ENCODE measurements at places on chromosomes 11 and 22.
A peak's percentile ranks its signal among the peaks of the same experiment; 100 is the strongest.

DNA sequence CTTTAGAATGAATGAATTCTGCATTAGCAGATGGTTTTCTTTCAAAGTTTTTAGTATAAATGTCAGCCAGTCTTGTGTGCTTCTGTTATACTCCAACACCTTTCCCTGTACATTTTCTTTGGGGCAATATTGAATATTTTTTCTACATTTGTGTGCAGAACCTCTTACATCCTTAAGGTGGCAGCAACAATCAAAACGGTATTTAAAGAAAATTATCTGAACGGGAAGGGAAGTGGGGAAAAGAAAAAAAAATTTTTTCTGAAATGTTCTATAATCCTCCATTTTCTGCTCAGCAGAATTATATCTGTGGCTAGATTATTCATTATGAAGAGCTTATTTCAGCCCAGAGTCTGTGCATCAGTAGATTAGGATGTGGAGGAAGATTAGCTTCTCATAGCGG lies 347.3 kb upstream of the RAG2 start:
- H3K27me3 ChIP-seq = peaks cover 15% of the 10 kb centered on the region
- H3K27ac ChIP-seq = no peak overlapping the region
- peaks cover 52% of the 10 kb centered on the region for H3K36me3 ChIP-seq
- DNase-seq = no peak
- H3K4me1 ChIP-seq = no peaks in the 10 kb centered on the region

- no peaks in the 10 kb centered on the region for H3K36me3 ChIP-seq
- H3K27me3 ChIP-seq = no peaks in the 10 kb centered on the region
- H3K27ac ChIP-seq = no peak overlapping the region
- no peaks in the 10 kb centered on the region for H3K4me1 ChIP-seq
These were observed 448.0 kb upstream of the FAT3 start for GRCh38 chr11:91776655-91777054.

DNA sequence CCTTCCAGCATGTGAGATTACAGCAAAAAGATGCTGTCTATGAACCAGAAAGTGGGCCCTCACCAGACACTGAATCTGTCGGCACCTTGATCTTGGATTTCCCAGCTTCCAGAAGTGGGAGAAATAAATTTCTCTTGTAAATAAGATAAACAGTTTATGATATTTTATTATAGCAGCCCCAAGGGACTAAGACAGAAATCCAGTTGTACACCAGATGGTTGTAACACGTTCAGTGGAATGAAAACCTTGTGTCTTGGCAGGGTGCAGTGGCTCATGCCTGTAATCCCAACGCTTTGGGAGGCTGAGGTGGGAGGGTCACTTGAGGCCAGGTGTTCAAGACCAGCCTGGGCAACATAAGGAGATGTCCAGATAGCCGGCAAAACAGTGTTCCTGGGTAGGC lies 61.8 kb downstream of the MCHR1 start:
- H3K36me3 ChIP-seq = no peaks in the 10 kb centered on the region
- H3K4me3 ChIP-seq = no peak overlapping the region
- peaks cover 6% of the 10 kb centered on the region for H3K27me3 ChIP-seq
- H3K27ac ChIP-seq = no peak overlapping the region

DNA sequence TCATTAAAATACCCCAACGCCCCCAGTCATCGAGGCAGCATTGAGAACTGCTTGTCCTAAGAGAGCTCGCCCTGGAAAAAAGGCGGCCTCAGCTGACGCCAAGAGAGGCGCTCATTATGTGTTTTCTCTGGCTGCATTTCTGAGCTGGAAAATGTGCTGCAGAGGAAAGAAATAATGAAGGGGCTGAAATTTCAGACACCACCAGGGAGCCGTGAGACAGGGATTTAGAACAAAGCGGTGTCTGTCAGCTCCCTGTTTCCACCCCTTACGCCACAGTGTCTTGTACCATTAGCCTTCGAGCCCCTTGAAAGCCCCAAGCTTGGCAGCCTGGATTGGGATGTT lies 14.4 kb downstream of the USH1C start:
- H3K4me3 ChIP-seq = no peak overlapping the region
- no peak for DNase-seq

GRCh38 chr22:44444341-44445306 lies 53.4 kb downstream of the RTL6 start:
- H3K4me3 ChIP-seq = no peak overlapping the region
- H3K27me3 ChIP-seq = no peaks in the 10 kb centered on the region
- peak; percentile 68 for DNase-seq

- DNase-seq = no peak
- H3K36me3 ChIP-seq = no peaks in the 10 kb centered on the region
- H3K27me3 ChIP-seq = no peaks in the 10 kb centered on the region
- H3K4me1 ChIP-seq = no peaks in the 10 kb centered on the region
- no peak overlapping the region for H3K4me3 ChIP-seq
These were observed 61.5 kb downstream of the SGSM1 start for GRCh38 chr22:24867323-24868022.

- H3K27ac ChIP-seq = no peak overlapping the region
- no peak overlapping the region for H3K4me3 ChIP-seq
- no peaks in the 10 kb centered on the region for H3K4me1 ChIP-seq
These were observed 4.3 kb upstream of the NHERF4 start for GRCh38 chr11:119180729-119181676.

DNA sequence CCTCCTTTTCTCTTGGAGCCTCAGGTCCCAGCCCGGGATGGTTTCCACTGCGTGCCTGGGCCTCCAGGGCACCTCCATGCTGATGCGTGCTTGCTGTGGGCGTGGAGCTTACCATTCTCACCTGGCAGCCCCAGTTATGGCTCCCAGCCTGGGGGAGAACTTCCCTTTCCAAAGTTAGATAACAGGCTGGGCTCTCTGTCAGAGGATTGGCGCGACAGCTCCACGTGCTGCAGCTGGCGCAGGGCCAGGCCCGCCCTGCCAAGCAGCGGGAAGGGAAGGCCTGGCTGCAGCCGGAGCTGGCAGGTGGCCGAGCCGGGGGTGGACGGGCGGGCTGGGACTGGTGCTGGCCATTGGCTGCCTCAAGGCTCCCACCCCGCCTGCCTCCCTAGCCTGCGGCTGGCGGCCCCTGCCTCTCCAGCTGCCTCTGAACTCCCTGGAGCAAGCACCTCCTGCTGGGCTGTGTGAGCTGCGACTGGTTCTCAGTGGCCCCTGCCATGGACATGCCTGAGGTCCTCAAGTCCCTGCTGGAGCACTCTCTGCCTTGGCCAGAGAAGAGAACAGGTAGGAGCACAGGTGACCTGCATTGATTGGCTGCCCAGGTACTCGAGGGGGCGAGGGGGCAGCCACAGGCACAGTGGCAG lies 14.6 kb upstream of the TEF start:
- no peaks in the 10 kb centered on the region for H3K27me3 ChIP-seq
- peaks cover 12% of the 10 kb centered on the region for H3K4me1 ChIP-seq
- no peaks in the 10 kb centered on the region for H3K36me3 ChIP-seq

- H3K36me3 ChIP-seq = no peaks in the 10 kb centered on the region
- no peak overlapping the region for H3K4me3 ChIP-seq
- DNase-seq = peak; percentile 4
- peaks cover 4% of the 10 kb centered on the region for H3K4me1 ChIP-seq
- H3K27me3 ChIP-seq = no peaks in the 10 kb centered on the region
- no peak overlapping the region for H3K27ac ChIP-seq
These were observed 48.7 kb downstream of the SMIM38 start for GRCh38 chr11:69204246-69204940.

DNA sequence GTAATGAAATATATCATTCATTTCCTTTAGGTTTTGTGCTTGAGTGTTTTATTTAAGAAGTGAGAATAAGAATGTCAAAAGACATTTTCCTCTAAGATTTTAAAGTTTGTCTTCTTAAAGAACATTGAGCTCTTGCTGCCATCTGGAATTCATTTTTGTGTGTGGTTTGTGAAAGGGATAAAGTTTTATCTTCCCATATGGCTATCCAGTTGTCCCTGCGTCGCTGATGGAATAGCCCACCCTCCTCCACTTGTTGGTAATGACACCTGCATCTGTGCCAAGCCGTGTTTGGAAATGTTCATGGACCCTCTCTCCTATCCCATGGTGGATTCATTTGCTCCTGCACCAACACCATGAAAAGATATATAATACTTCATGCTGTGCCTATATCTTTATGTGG lies 901.5 kb downstream of the BRD1 start:
- peaks cover 4% of the 10 kb centered on the region for H3K27me3 ChIP-seq
- DNase-seq = no peak
- no peaks in the 10 kb centered on the region for H3K36me3 ChIP-seq
- no peak overlapping the region for H3K4me3 ChIP-seq
- H3K4me1 ChIP-seq = peaks cover 13% of the 10 kb centered on the region

DNA sequence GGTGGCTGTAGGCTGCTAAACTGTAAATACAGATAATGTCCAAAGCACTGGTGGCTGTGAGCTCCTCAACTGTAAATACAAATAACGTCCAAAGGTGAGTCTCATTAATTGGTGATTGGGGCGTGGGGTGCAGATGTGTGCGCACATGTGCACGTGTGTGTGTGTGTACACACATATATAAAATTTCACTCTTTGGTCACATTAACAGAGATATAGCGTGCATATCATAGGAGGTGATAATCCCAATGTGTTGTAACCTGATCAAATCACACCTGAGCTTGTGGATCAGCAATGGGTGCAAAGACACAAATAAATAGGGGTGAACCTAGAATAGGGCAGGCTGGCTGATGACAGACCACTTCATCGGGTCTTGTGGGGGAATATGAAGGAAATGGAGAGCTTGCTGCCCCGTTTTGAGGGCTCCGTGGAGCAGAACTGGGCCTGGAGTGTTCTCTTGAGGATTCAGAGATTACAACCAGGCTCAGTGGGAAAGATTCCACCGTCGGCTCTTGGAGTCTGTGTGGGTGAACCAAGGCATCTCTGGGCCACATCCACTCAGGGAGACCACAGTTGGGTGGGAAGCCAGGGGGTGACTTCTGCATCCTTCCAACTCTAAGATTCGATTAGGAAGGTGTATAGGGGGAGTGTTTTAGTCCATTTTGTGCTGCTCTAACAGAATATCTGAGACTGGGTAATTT lies 24.9 kb upstream of the OSBPL5 start:
- peaks cover 43% of the 10 kb centered on the region for H3K4me1 ChIP-seq
- peaks cover 4% of the 10 kb centered on the region for H3K36me3 ChIP-seq
- DNase-seq = no peak

DNA sequence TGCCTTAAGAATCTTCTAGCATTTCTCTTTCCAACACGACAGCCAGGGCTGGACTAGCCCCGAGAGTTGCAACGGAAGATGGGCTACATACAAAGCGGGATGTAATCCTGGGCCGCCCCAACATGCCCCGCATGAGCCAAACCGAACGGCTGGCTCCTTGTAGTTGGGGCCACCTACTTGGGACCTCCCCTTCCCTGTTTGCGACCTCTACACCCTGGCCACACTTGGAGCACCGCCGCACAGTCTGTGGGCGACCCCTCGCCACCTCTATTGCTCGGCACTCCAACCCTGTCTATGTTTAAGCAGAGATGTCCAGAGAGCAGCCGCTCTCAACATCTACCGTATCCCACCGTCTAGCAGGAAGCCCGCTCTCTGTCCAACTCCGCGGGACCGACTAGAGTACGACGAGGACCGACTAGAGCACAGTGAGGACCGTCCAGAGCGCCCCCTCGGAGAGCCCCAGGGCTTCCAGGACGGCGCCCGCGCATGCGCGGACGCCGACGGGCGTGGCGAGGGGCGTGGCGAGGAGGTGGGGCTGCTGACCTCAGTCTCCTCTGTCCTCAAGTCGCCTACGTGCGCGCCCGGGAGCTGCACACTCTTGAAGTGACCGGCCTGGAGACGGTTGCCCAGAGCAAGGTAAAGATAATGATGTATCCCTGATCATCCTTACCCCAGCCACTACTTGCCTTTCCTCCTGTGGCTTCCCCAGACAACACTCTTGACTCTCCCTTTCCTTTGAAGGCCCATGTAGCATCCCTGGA lies 32.3 kb downstream of the NEAT1 start:
- peaks cover 80% of the 10 kb centered on the region for H3K27me3 ChIP-seq
- no peak overlapping the region for H3K27ac ChIP-seq
- H3K36me3 ChIP-seq = peaks cover 8% of the 10 kb centered on the region
- peak; percentile 92 for DNase-seq

GRCh38 chr11:2154889-2155288 lies 6.1 kb downstream of the INS start:
- no peaks in the 10 kb centered on the region for H3K36me3 ChIP-seq
- H3K4me1 ChIP-seq = peaks cover 13% of the 10 kb centered on the region
- H3K27me3 ChIP-seq = peaks cover 14% of the 10 kb centered on the region
- no peak overlapping the region for H3K27ac ChIP-seq
- DNase-seq = no peak
- H3K4me3 ChIP-seq = no peak overlapping the region

DNA sequence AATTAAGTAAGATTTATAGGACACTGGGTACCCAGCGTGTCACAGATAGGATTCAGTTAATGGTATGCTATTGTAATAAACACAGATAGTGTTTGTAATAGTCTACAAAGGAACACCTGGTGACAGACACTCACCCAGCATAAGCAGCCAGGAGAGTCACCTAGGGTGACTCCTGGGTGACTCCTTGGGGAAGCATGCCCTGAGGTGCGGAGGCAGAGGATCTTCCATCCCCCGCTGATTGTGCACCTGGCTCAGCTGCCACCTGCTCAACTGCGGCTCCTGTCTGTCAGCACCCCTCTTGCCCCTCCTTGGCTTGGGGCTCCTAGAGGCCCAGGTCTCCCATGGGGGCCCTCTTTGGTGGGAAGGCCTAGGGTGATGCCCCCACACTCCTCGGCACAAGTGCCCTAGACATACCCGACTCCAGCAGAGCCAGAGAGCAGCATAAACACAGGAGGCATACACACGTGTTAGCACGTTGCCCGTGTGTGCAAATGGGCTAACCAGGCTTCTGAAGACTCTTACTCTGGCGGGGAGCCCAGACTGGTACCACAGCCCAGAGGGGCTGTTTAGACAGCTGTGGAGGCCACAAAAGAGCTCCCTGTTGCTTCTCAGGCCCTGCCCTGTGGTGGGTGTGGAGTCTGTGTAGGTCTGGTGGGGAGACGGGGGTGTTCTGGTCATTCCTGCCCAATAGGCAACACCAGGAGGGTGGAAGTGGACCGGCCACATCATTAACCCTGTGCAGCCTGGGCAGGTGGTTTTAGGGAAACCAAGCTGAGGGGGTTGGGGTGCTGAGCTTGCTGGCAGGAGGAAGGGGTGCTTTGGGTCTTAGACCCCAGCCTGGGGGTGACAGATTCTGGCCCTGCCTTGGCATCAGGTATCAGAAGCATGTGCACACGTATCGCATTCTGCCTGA lies 3.0 kb downstream of the INPPL1 start:
- H3K27me3 ChIP-seq = 0 out of 2 replicates have a peak, but pooled peaks cover 2% of the 10 kb centered on the region
- H3K27ac ChIP-seq = no peak overlapping the region
- no peak for DNase-seq

- peak overlapping the region; percentile 61 for H3K27ac ChIP-seq
- no peak for DNase-seq
- H3K4me3 ChIP-seq = no peak overlapping the region
- H3K27me3 ChIP-seq = no peaks in the 10 kb centered on the region
- peaks cover 10% of the 10 kb centered on the region for H3K36me3 ChIP-seq
- H3K4me1 ChIP-seq = peaks cover 68% of the 10 kb centered on the region
These were observed 28.6 kb downstream of the APOL5 start for GRCh38 chr22:35746248-35746647.

DNA sequence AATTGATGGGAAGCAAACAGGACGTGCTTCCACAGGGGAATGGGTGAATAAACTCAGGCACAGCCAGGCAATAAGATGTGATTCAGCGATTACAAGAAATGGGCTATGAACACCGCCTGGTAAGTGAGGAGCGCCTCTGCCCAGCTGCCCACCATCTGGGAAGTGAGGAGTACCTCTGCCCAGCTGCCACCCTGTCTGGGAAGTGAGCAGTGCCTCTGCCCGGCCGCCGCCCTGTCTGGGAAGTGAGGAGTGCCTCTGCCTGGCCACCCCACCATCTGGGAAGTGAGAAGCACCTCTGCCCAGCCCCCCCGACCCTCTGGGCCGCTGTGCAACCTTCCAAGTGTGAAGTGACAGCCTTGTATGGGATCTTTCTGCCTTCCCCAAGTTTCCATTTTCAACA lies 73.2 kb upstream of the PRR5 start:
- no peaks in the 10 kb centered on the region for H3K36me3 ChIP-seq
- no peaks in the 10 kb centered on the region for H3K4me1 ChIP-seq
- H3K4me3 ChIP-seq = no peak overlapping the region
- DNase-seq = no peak
- no peak overlapping the region for H3K27ac ChIP-seq
